Stimulated activated CD8-positive, alpha-beta memory T cell treated with anti-CD3 and anti-CD28 coated beads, Interleukin-12 subunit alpha, Interleukin-12 subunit beta, amount 100 ng/mL, for 1 hour (primary cell): ENCODE measurements at places on chromosomes 6 and 20.
A peak's percentile ranks its signal among the peaks of the same experiment; 100 is the strongest.

DNA sequence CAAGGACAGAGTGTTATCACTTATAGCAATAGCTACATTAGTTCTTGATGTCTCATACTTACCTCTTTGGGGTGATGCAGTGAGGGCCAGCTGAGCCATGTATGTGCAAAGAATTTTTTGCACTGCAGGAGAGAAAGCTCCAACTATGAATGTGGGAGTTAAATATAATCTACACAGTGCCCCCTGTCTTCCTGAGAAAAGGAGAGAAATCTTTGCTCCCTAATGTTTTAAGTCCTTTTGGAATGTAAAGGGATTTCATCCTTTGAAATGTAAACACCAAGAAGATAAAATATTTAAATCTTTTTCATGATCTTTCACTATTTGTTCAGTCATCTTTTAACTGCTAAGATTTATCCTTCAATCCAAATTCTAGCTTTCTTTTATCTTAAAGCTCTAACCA is 822.1 kb downstream of the TENT5A start:
- no peak for DNase-seq

GRCh38 chr20:62624325-62624690 is 18.0 kb upstream of the SLCO4A1 start:
- DNase-seq: no peak

- DNase-seq: no peak
Observed at GRCh38 chr20:35954907-35955251, 577 bp upstream of the SCAND1 start.

DNA sequence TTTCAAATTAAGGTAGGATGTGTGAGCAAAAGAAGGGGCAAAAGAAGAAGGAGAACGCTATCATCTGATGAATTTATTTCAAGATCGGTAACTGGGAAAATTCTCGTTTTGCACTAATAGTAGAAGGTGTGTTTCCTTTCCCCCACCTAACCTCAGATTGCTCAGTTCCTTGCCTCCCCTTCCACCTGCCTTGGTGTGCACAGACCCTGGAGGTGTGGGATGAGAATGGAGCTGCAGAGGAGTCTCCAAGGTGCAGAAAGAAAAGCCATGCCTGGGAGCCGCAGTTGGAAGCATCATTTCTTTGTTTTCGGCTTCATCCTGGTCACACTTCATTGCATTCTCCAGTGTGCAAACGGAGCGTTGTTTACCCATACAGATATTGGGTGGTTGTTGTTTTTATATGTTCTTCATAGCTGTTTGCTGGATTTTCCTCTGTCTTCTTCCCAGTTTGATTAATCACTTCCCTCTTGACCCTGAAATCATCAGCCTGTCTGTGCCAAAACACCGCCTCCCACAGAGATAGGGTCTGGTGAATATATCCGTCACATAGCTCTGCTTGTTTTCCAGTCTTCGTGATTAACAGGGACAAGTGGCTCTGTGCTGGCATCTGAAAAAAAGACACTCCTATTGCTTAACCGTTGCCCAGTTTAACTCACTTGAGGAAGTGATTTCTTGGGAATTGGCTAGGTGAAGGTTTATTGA is 40.2 kb upstream of the NEDD9 start:
- no peak for DNase-seq

- DNase-seq: no peak
Observed at GRCh38 chr6:96972689-96973088, 48.2 kb downstream of the KLHL32 start.

- DNase-seq: no peak
Observed at GRCh38 chr20:32153156-32153665, 43.7 kb downstream of the TM9SF4 start.

GRCh38 chr6:151772446-151772845 is 35.0 kb upstream of the ESR1 start:
- DNase-seq: no peak

GRCh38 chr20:57408131-57408530 is 16.9 kb downstream of the RBM38 start:
- no peak for DNase-seq

GRCh38 chr20:38303908-38304379 is at the start of gene BPI:
TSS of gene BPI (plus strand) at chr20:38304156. CDS start at chr20:38304224, 68 bp downstream.
- DNase-seq: no peak

- DNase-seq: no peak
Observed at GRCh38 chr6:158963020-158963808, 36.8 kb downstream of the RSPH3 start.

DNA sequence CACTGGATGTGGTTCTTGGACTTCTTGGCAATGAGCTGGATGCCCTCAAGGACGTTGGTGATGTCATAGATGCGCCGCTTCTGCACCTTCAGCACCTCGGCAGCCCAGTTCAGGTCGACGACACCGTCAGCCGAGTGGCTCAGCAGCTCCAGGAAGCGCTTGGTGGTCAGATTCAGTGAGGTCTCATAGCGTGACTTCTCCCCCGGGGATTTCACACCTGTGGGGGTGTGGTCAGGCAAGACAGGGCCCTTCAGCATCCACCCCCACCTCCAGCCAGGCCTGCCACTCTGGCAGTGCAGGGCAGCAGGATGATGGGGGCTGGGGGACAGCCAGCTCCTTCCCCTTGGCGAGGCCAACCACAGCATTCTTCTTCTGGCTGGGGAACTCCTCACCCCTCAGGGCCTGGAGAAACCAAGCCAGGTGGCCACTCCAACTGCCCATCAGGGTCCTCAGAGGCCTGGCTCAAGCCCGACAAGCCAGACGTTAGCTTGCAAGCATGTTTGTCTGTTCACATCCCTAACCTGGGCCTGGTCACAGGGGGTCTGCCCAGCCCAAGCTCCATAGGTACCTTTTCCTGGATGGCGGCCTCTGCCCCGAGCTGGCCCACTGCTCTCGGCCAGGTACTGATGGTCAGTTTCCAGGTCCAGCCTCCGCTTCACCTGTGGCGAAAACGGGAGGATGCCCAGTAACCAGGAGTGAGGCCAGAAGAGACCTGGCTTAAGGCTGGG is 5.7 kb upstream of the NECAB3 start:
- no peak for DNase-seq

GRCh38 chr6:105896821-105897095 is 189.4 kb upstream of the PRDM1 start:
- DNase-seq: no peak

- DNase-seq: no peak
Observed at GRCh38 chr6:23435126-23435525, 690.9 kb upstream of the NRSN1 start.

- no peak for DNase-seq
Observed at GRCh38 chr6:157329829-157330228, 6.5 kb upstream of the TMEM242 start.

- DNase-seq: no peak
Observed at GRCh38 chr6:148612043-148612442, 134.8 kb upstream of the UST start.

GRCh38 chr6:120774275-120774674 is 560.0 kb downstream of the TBC1D32 start:
- no peak for DNase-seq

- no peak for DNase-seq
Observed at GRCh38 chr20:37899105-37900045, 3.6 kb upstream of the VSTM2L start.

GRCh38 chr6:28683945-28684538 is 158.4 kb downstream of the GPX5 start:
- DNase-seq: no peak

DNA sequence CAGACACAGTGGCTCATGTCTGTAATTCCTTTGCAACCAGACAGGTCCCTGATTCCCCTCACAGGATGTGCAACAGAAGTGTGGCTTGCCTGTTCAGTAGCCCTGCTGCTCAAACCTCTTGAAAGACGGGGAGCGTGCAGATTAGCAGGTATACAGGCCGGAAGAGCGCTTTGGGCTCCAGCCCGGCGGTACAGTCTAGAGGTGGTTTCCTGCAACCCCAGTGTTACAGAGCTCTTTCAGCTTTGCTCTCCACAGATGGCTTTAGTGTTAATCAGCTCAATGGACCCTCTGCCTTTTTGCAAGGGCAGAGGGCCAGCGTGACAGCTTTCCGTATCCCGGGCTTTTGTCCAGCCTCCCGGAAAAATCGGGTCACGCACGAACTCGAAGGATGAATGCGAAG is 67.2 kb upstream of the TNFRSF21 start:
- no peak for DNase-seq

DNA sequence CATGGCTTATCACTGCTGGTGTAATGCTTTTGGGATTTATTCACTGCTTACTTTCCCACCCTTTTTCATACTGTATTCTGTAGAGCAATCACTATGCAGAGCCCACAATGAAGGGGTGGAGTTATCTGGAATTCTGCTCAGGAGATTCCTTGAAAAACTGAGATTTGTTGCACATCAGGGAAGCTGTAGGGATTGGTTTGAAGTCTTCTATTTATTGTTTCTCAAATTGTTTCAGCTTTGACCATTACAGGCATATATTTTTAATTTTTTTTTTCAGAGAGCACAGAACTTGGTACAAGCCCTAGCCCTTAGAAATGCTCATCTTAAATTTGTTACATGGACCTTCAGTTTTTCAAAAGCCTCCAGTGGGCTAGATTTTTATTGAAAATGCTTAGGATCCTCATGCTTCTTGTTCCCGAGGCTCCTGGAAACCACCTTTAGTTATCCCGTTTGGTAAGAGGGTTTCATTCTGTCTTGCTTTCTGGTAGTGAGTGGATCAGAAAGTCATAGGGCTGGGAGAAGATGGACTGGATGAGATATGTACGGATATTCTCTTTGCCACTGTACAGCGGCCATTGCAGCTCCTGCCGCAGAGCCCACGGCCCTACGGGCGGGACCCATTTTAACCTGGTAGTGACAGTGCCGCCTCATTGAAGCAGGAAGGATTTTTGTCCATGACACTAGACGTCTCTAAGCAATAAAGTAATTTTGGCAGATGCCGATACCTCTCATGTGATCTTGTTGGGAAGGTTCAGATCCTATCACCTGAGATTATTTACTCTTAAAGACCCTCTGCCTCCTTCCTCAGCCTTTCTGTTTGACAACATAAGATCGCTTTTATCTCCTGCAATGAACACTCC is 45.3 kb upstream of the ZNF184 start:
- DNase-seq: no peak

- DNase-seq: no peak
Observed at GRCh38 chr6:2120912-2121311, 124.5 kb downstream of the GMDS start.

- DNase-seq: no peak
Observed at GRCh38 chr6:25714765-25715164, 39.8 kb upstream of the SLC17A4 start.

GRCh38 chr6:157403686-157404051 is 22.7 kb downstream of the ZDHHC14 start:
- DNase-seq: no peak

DNA sequence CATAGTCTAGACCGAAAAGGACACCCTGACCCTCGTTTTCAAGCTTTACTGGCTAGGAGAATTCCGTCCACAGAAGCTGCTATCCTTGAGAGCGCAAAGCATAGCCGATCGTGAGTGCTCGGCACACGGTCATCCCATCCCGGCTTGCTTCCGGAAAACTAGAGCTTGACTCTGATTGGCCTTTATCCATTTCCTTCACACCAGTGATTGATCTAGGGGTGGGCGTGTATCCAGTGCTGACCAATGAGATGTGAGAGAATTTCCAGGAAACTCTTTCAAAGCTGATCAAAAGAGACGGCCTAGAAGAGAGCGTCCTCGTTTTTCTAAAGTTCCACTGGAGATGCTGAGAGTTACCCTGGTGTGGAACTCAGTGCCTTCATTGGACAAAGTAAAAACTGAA is 41.0 kb upstream of the NFATC2 start:
- no peak for DNase-seq

- no peak for DNase-seq
Observed at GRCh38 chr20:31704225-31705119, 18.2 kb downstream of the BCL2L1 start.

GRCh38 chr20:3247638-3248037 is 8.6 kb upstream of the SLC4A11 start:
- no peak for DNase-seq

GRCh38 chr6:144824018-144824417 is 538.9 kb downstream of the UTRN start:
- DNase-seq: no peak

GRCh38 chr20:21352703-21353102 is 44.6 kb downstream of the NKX2-4 start:
- no peak for DNase-seq

DNA sequence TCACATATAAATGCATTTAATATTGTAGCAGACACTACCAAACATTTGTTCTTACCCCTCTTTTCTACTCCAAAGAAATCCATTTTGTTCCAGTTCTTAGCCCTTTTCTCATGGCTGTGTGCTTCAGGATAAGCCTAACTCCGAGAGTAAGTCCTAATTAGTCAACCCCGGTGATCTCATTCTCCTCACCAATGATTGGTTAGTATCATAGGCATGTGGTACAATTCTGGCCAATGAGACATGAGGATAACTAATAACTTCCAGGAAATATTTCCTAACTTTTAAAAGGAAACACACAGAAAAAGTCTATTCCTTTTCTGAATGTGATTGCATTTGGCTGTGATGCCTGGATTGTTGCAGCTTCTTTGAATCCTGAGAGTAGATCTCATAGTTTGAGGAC is 116.0 kb downstream of the GPR63 start:
- no peak for DNase-seq

GRCh38 chr20:40610730-40611129 is 78.3 kb downstream of the MAFB start:
- DNase-seq: no peak

DNA sequence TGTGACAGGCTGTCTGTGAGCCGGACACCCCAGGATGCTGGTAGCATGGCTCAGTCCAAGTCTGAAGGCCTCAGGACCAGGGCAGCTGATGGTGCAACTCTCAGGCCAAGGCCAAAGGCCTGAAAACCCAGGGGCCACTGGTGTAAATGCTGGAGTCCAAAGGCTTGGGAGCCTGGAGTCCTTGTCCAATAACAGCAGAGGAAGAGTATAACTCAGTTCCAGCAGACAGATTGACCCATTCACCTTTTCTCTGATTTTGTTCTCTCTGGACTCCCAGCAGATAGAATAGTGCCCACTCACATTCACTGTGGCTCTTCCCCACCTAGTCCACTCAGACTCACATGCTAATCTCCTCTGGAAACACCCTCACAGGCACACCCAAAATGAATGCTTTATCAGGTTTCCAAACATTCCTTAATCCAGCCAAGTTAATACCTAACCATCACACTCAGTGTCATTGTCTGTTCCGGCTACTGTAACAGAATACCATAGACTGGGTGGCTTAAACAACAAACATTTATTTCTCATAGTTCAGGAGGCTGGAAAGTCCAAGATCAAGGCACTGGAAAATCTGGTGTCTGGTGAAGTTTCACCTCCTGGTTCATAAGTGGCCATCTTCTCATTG is 5.0 kb upstream of the TRAF3IP2 start:
- DNase-seq: no peak

DNA sequence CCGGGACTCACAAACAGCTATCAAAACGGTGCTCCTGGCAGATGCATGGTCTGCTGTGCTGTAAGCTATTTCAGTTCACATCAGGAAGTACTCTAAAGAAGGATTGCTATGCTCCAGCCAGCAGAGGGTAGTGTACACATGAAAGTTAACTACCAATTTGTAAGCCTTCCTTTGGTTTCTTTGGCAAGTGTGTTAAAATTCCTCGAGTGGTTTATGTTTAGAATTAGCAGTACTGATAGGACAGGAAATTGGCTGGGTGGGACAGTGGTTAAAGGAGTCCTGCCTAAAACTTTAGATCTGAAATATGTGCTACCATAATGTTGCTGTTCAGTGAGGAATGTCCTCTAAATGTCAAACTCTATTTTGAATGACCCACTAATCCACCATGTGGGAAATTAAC is 47.4 kb downstream of the TRMT11 start:
- DNase-seq: no peak

GRCh38 chr20:49699200-49699992 is 14.3 kb downstream of the B4GALT5 start:
- DNase-seq: no peak

GRCh38 chr6:79864421-79864820 is 82.9 kb downstream of the ELOVL4 start:
- no peak for DNase-seq

GRCh38 chr6:16669227-16669626 is 92.0 kb downstream of the ATXN1 start:
- DNase-seq: peak; percentile 47
